ENCODE measurements at places on chromosomes 1 and 21. TPM values are rescaled to one million over a fixed set of nuclear protein-coding genes. Genes with fewer than 3 reads are reported as not detected.

Gene LDLRAD1
- not detected for total RNA-seq

Gene POLR3GL
- total RNA-seq, result 19.3 TPM

GRCh38 chr1:24860841-24861240 is 69.2 kb downstream of the RUNX3 start:
- H3K27ac ChIP-seq, result no peak overlapping the region
- no peaks in the 10 kb centered on the region for H3K4me1 ChIP-seq
- peaks cover 1% of the 10 kb centered on the region for H3K27me3 ChIP-seq
- H3K36me3 ChIP-seq, result no peaks in the 10 kb centered on the region
- H3K4me3 ChIP-seq, result no peak overlapping the region
- no peak for DNase-seq

DNA sequence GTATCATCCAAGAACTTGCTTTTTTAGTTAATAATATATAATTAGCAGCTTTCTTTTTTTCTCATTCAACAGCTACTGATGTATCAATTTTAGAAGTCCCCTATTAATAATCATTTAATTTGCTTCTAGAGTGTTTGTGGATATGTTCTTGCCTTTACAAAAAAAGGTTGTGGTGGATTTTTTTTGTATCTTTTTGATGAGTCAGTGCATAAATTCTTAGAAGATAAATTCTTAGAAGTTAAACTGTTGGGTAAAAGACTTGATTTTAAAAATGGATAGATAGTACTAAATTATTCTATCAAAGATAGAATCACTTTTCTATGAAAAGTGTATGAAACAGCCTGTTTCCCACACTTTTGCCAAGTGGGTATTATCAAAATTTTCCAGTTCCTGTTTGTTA is 11.9 kb downstream of the FGGY start:
- H3K27ac ChIP-seq, result no peak overlapping the region
- H3K4me3 ChIP-seq, result no peak overlapping the region
- peaks cover 2% of the 10 kb centered on the region for H3K36me3 ChIP-seq
- no peaks in the 10 kb centered on the region for H3K27me3 ChIP-seq
- no peak for DNase-seq

DNA sequence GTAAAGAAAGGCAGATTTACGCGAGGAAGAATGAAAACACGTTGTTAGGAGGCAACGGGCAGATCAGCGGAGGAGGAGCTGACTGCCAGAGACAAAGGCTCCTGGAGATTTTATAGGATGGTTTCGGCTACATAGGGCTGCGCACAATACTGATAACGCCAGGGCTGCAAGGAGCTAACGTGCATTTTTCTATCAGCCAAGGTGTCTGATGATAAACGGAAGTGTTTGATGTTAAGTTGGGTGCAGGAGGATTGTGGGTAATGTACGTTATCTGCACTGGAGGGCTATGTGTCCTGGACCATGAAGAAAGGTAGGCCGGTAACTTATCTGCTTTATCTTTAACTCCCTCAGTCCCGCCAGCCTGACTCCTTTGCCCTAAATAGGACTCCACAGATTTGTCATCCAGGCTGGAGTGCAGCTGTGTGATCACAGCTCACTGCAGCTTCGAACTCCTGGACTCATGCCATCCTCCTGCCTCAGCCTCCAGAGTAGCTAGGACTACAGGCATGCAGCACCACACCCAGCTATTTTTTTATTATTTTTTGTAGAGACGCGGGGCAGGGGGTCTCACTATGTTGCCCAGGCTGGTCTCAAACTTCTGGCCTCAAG is 29.6 kb downstream of the SETD4 start:
- DNase-seq, result no peak
- no peak overlapping the region for H3K4me3 ChIP-seq
- no peak overlapping the region for H3K27ac ChIP-seq
- no peaks in the 10 kb centered on the region for H3K27me3 ChIP-seq

DNA sequence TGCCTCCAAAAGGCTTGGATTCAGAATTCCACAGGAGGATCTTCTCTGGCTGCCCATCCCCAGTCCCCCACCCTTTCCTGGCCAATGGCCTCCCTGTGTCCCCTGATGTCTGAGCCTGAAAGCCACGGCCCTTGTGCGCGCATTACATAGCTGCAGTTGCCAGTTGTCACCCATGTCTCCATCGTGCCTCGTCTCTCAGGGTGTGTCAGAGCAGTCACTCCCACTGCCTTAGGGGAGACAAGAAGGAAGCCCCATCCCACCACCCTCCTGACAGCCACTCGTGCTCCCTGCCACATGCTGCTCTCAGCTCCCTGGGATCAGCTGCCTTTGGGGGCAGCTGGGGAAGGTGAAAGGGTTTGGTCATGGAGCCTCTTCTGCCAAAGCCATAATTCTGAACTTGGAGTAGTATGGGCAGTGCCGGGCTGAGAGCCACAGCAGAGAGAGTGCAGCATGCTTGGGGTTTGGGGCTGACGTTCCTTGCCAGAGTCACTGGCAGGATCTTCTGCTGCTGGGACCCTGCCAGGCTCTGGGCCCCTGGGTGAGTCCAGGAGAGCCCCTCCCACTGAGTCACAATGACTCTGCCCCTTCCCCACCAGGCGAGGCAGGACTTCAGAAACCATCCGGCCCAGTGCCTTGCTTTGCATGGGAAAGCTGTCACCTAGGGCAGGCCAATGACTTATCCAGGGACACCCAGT is 285.9 kb upstream of the VAMP3 start:
- no peaks in the 10 kb centered on the region for H3K36me3 ChIP-seq
- no peak for DNase-seq
- H3K4me1 ChIP-seq, result no peaks in the 10 kb centered on the region
- peaks cover 2% of the 10 kb centered on the region for H3K27me3 ChIP-seq
- H3K27ac ChIP-seq, result no peak overlapping the region

DNA sequence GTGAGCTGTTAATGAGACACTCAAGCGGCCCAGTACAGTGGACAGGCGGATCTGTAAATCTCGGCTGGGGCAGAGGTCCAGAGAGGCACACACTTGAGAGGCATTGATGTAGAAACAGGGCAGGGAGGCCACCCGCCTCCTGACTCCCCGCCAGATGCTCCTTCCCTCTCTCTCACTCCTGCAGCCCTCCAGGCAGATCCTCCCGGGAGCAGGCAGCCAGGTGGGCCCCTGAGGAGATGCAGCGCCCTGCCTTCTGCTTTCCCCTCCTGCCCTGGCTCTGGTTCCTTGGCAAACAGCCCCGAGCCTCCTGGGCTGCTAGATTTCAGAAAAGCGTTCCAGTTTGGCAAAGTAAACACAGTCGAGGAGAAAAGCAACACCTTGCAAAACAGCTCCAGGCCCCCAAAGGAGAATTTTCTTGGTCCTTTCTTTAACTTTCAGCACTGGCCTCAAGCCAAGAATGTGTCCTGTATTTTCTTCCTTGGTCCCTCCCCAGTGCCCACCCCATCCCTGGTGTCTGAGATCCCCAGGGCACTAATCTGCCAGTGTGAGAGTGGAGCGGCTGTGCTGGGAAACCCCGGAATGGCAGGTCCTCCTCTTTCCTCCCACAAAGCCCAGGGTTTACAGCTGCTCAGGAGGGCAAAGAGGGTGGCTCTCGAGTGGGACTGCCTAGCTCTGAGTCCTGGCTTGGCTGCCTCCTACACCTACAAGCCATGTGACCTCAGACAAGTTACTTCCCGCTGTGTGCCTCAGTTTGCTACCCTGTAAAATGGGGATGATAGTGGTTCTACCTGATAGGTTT is 29.4 kb upstream of the IFNLR1 start:
- DNase-seq, result no peak
- H3K4me1 ChIP-seq, result no peaks in the 10 kb centered on the region
- no peak overlapping the region for H3K27ac ChIP-seq
- no peaks in the 10 kb centered on the region for H3K36me3 ChIP-seq
- H3K27me3 ChIP-seq, result peaks cover 28% of the 10 kb centered on the region

GRCh38 chr21:36547464-36547863 is 67.5 kb upstream of the CLDN14 start:
- peaks cover 4% of the 10 kb centered on the region for H3K4me1 ChIP-seq
- no peak overlapping the region for H3K4me3 ChIP-seq
- no peak overlapping the region for H3K27ac ChIP-seq
- H3K36me3 ChIP-seq, result no peaks in the 10 kb centered on the region

- H3K4me3 ChIP-seq, result no peak overlapping the region
- DNase-seq, result no peak
- no peaks in the 10 kb centered on the region for H3K27me3 ChIP-seq
- no peak overlapping the region for H3K27ac ChIP-seq
- H3K4me1 ChIP-seq, result peaks cover 45% of the 10 kb centered on the region
- no peaks in the 10 kb centered on the region for H3K36me3 ChIP-seq
Measured at GRCh38 chr1:229059671-229060539, 211.0 kb upstream of the RAB4A start.

- DNase-seq, result no peak
- H3K4me3 ChIP-seq, result no peak overlapping the region
Measured at GRCh38 chr1:194309697-194310096, 1123.3 kb upstream of the B3GALT2 start.

- no peak for DNase-seq
- H3K36me3 ChIP-seq, result no peaks in the 10 kb centered on the region
- no peak overlapping the region for H3K27ac ChIP-seq
- H3K4me3 ChIP-seq, result no peak overlapping the region
- H3K4me1 ChIP-seq, result no peaks in the 10 kb centered on the region
Measured at GRCh38 chr1:7515175-7515574, 255.9 kb upstream of the VAMP3 start.
